ENCODE measurements at places on chromosomes 1 and 21.
A peak's percentile ranks its signal among the peaks of the same experiment; 100 is the strongest.

DNA sequence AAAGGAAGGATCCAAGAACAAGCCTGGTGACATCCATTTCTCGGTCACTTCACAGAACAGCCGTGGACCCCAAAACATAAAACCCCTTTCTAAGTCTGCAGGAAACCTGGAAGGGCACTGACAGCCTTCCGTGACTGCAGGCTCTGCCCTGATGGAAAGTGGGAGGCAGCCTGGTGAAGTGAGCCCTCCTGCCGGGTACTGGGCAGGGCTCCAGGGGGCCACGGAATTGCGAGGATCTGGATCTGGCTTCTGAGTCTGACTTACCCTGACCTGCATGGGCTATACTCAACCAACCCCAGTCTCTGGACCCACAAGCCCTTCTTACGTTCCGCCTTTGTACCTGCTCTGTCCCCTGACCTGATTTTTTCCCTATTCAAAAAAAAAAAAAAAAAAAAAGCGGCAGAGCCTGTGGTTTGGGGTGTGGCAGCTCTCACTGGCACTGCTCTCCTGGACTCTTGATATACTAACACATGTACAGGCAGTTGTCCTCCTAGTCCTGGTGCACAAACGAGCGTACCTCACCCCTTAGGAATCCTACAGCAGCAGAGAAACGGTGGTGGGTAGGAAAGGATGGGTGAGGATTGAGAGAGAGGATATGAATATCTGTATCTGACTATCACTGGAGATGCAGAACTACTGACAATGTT is 82.9 kb downstream of the BEND5 start:
- no peak for DNase-seq

GRCh38 chr1:68216089-68216772 is 16.1 kb downstream of the WLS start:
- DNase-seq, result no peak

DNA sequence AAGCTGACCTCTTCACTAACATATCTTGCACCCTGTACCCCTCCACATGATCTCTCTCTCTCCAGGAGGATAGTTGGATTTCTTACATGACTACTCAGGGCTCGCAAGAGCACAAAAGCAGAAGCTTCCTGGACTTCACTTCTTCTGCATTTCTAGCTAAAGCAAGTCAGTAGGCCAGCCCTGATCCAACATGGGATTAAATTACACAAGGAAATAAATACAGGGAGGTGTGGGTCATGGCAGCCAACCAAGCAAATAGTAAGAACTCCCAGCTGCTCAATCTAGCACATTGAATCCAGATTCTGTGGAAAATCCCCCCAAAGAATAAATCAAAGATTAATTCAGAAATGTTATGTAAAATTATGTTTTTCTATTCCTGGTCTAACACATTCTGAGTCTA is 33.3 kb downstream of the KLHDC7A start:
- no peak for DNase-seq

DNA sequence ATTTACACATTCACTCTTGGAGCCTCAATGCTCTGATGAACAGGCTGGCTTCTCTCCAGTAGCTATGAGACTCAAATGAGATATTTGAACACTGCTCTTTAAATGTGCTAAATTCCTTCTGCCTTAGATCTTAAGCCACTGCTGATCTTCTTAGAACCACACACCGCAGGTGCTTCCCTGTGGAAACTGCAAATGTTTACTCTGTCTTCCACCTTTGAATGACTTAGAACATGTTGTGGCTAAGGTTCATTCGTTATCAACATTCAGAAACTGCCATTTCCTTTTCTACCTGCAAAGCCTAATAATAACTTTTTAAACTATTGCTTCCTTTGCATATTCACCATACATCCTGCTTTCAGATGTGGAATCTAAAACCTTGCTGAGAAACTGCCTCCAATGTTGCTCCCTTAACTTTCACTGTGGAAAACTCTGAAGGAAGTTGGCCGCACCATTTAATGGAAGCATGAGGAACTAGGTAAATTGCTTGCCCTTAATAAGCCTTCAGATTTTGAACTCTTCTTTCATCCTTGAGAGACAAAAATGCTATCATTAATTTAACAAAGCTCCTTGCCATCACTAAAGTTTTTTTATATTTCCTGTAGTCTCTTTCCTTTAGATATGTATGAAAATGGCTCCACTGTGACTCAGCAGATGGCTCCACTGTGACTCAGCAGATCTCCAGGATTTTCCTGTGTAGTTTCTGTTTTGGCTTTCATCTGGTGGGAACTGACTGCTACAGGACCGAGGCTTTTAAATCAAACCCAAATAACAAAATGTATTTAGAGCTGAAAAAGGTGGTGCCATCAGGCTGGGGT is 143.8 kb downstream of the TNFSF18 start:
- DNase-seq, result peak; percentile 79

DNA sequence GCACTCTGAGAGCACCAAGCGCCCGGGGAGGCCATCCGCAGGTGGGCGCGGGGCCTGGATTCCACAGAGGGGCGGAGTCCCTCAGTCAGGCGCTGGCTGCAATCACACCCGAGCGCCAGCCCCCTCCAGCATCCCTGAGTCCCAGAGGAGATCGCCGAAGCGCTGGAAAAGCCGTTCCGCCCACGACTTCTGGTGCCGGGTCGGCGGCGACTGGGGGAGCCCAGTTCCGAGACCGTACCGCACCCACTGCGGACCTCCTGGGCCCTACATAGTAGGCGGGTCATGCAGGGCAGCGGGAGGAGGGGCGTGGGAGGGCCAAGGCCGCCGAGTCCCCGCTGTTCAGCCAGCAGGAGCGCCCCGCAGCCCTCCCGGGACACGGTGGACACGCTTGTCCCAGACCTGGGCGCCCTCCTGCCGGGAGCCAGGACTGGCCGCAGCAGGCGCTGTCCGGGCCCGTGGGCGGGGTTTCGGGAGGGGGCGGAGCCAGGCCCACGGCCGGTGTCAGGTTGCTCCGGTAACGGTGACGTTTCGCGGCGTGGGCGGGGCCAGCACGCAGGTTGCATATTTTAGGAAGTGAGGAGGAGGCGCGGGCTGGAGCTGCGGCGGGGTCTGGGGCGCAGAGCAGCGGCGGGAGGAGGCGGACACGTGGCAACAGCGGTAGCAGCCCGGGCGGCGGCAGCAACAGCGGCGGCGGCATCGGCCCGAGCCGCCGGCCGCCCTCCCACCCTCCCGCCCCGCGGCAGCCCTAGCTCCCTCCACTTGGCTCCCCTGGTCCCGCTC is at the start of gene ATP1A1:
Gene ATP1A1, plus strand, starts transcription at position 594 of the 780 bp plus-strand sequence. CDS start 268 bp downstream, outside the sequence.
- DNase-seq, result peak; percentile 78

- DNase-seq, result no peak
Observed at GRCh38 chr1:214086945-214087344, 99.2 kb downstream of the PROX1 start.

GRCh38 chr1:1752636-1753606 is 25.3 kb downstream of the NADK start:
- no peak for DNase-seq

GRCh38 chr21:14585122-14585521 is 39.0 kb upstream of the SAMSN1 start:
- no peak for DNase-seq

GRCh38 chr1:2631136-2632050 is 1.4 kb downstream of the MMEL1 start:
- DNase-seq, result no peak

DNA sequence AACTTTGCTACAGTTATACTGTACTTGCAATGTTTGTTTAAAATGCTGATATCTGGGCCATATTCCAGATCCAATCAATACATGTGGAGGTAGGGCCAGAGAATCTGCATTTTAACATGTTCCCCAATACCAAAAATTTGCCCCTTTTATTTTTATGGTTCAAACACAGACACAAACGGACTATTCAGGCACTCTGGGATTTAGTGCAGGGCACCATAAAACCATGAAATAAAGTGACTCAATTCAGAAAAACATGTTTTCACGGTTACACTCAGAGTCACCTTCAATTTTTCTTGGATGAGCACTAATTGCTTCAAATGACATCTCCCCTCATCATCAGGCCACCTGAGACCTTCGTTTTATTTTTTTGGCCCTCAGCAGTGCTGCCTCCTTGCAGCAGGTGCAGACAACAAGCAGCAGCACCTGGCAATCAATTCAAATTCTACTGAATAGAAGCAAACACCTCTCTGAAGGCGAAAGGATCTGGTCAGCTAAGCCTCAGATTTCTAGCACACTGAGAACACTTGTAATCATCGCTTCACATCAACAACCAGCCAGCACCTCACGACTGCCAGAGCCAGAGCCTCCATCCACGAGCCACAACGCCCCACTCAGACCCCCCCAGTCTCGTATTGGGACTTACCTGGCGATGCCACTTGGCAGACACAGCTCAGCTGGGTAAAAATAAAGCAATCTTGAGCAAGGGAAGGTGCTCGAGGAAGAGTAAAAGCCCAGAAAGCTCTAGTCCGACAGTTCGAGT is 1.1 kb downstream of the ERO1B start:
- DNase-seq, result no peak

GRCh38 chr1:29460694-29461093 is 224.4 kb downstream of the PTPRU start:
- DNase-seq, result no peak

DNA sequence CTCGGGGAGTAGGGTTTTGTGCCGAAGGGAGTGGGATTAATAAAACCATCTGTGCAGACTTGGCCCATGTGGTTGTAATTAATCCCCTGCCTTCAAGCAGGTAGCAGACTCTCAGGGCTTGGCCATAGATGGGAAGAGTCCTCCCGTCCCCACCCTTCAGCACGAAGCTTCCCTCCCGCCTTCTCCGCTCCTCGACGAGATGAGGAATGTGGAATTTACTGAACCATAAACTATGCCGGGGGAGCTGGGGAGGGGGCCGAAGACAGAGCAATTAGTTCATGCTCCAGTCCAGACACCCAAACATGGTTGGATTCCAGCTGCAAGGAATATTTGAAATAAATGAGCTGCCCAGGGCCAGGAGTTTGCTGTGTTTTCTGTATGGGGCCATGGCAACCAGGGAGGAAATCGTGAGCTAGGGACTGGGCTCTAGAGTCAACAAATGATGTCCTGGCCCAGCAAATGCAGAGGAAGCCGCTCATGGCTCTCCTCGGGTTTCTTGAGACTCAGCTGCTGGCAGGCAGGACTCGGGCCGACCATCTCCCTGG is 78.8 kb downstream of the SPSB1 start:
- peak; percentile 82 for DNase-seq

GRCh38 chr1:3053366-3053980 is 15.5 kb upstream of the PRDM16 start:
- DNase-seq, result no peak

DNA sequence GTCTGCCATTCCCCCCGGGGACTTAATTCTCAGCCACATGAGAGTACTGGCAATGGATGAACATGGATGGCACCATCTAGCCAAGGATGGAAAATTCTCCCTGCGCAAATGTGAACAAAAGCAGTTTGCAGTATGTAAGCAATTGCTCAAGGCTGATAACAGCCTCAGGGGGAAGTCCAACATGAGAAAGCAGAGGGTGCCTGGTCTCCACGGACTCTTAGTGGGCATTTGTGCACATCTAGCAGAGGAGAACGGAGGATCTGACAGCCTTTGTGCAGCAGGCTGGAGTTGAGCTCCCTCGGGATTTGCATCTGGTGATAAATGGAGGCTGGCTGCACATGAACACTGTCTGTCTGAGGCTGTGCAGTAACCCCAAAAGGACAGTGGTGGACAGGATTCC is 13.9 kb upstream of the OLIG1 start:
- no peak for DNase-seq

GRCh38 chr1:150765296-150765976 is at the start of gene CTSS:
Gene CTSS (minus strand): TSS chr1:150765778. CDS start chr1:150764763, 1,015 bp downstream.
- no peak for DNase-seq

- DNase-seq, result no peak
Observed at GRCh38 chr21:45289134-45289533, 1.4 kb upstream of the POFUT2 start.
